Stromal cell of bone marrow (primary cell): ENCODE measurements at places on chromosomes 12 and 14.

DNA sequence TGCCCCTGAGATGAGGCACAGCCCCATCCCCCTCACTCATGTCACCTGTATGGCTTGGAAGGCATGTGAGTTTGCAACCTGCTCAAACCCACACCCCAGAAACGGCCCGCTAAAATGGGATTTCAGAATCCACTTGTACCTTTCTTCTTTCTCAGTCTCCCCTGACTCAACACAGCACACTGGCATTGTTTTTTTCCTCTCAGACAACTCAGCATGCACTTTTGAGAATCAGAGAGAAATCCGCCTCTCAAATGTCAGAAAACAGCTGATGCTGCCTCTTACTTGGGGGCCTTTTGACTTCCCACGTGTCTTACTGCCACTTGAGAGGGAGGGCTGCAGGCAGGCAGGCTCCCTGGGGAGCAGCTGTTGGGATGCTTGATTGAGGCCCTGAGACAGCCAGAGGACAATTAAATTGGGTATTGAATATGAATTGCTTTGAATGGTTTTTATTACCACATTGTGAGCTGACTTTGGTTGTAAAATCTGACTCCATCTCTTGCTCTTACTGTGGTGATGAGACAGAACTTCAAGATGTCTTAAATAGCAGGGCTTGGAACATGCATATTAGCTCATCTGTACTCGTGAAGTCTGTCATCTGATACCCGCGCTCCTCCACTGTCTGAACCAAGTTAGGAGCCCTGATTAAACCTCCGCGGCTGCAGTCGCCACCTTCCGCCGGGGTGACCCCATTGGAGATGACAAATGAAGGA, 96.6 kb downstream of the APAF1 start:
- no peak for DNase-seq

DNA sequence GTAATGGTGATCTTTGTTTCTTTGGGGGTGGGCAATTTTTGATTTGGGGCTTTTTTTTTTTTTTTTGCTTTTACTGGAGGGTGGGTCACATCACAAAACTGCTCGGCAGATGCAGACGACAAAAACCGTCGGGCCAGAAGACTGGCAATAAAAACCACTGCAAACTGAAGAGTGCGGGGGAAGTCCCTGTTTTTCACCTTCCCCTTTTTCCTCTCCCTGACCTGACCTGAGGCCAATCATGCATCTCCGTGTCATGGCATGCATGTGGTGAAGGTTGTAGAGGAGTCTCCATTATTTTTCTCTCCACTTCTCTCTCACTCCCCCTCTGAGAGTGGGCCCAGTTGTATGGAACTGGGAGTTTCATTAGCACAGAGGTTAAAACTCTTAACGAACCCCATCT, 57.5 kb downstream of the AP5M1 start:
- DNase-seq = no peak

- no peak for DNase-seq
These were observed 41.7 kb upstream of the ITPR2 start for GRCh38 chr12:26874501-26875296.

DNA sequence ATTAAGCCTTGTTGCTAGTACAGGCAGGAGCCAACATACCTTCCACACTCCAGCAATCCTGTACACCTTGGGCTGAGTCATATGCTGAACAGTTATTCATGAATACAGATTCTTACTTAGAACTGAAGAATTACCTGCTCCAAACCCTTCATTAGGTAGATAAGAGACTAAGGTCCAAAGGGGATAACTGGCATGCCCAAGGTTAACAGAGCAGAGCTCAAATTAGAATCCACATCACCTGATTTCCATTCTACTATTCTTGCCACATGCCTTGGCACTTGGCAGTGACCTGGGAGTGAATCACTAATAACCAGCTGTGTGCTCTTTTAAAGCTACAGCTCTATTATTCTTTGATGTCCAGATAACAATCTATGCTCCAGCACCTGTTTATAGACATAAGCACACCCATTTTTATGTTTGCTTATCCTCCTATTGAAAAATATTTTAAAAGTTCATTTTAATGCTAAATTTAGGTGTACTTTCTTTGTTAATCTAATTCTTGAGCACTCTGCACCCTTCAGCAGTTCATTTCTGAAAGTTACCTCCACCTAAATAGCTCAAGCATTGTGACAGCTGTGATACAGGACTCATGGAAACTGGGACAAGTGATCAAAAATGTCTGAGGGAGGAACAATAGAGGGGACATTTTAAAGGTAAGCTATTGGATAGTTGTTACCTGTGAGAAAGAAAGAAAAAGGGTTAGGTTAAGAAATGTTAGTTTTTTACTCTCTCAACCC, 19.4 kb downstream of the LPCAT3 start:
- DNase-seq = no peak

DNA sequence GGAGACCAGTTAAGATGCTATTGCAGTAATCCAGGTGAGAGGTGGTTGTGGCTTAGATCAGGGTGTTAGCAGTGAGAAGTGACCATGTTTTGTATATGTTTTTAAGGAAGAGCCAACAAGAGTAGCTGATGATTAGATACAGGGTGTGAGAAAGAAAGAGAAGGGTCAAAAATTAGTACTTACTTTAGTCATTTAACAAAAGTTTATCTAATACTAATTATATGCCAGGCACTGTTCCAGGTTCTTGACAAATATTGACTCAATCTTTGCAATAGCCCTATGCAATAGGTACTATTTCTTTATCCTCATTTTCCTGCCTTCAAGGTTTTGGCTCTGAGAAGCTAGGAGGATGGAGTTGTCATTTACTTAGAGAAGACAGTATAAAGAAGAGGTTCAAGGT, 70.2 kb downstream of the SSPN start:
- DNase-seq = no peak

DNA sequence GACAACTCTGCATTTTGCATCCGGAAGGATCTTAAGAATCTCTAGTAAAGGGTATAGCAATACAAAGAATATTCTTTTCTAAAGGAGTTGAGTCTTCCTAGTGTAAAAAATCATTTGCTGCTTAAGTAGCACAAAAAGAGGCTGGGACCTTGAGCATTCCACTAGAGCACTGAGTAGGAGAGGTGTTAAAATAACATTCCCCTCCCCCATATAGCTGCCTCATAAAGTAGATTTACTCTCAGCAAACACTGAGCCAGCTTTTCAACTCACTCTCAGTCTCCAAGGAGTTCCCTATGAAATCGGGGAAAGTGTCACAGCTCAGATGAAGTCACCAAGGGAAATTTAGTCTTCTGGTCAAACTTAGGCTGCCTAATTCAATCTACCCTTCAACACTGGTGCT, 592.7 kb downstream of the ETNK1 start:
- DNase-seq = no peak

DNA sequence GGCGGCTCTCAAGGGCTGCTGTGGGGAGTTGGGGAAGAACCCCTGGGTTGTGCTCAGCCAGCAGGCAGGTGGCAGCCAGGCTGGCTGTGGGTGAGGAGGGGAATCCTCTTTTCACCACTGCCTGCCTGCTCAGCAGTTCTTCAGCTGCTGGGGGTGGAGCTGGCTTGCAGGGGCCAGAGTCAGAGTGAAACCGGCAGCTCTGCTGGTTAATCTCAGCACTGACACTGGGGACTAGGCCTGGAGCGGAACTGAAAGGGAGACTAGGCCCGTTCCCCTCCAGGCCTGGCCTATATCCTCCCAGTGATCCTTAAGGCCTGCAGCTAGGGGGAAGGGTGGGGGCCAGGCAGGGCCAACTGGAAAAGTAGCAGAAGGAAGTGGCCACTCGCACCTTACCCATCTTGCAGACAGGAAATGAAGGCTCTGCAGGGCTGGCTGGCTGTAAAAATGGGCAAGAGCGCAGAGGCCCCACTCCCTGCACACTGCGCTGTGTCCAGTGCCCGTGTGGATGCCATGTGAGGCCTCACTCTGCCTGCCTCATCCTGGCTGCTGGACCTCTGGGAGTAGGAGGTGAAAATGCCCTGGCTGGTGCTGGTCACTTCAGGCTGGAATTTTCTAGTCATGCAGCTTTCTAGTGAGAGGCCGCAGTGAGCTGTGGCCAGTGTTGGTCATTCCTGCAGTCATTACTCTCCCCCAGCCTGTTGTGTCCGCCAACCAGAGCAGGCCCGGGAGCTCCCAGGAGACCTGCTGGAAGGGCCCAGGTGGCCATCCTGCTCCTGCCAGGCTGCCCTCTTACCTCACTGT, 39.4 kb downstream of the SH2B3 start:
- DNase-seq = peak; percentile 21

GRCh38 chr12:65885716-65886115, 61.4 kb downstream of the HMGA2 start:
- no peak for DNase-seq

GRCh38 chr14:65348137-65348536, 64.4 kb upstream of the FUT8 start:
- DNase-seq = no peak

GRCh38 chr12:116818341-116818856, 62.8 kb downstream of the HRK start:
- DNase-seq = no peak

DNA sequence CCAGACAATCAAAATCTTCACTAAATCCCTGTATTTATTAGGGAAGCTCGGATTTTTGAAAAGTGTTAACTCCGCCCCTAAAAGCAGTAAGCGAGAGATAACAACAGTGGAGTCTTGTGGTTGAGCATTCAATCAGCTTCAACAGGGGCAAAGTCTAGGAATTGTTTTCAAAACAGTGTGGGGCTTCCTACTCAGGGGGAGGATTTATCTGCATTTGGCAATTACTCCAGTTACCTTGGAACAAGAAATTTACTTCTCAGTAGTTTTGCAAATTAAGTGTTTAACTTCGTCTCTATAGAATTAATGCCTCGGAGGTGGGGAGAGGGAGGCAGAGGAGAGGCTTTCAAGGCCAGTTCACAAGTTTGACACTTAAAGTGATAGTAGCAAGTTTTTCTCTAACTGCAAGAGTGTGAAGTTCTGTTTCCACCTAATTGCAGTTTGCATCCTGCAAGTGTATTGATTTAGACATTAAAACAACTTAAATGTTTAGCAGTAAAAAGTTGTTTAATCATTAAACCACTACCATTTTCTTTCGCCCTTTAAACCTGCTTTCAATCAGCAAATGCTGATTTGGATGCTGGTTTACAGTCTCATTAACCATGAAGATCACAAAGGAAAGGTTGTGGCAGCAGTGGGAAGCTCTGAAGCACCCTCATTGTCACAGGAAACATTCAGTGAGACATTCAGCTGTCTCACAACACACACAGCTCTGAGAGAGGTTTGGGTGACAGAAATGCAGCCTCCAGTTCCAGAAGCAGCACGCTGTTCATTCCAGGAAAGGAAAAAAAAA, 102.0 kb downstream of the HMGA2 start:
- no peak for DNase-seq

- DNase-seq = no peak
These were observed 181.6 kb upstream of the FOXN3 start for GRCh38 chr14:89598548-89599186.

DNA sequence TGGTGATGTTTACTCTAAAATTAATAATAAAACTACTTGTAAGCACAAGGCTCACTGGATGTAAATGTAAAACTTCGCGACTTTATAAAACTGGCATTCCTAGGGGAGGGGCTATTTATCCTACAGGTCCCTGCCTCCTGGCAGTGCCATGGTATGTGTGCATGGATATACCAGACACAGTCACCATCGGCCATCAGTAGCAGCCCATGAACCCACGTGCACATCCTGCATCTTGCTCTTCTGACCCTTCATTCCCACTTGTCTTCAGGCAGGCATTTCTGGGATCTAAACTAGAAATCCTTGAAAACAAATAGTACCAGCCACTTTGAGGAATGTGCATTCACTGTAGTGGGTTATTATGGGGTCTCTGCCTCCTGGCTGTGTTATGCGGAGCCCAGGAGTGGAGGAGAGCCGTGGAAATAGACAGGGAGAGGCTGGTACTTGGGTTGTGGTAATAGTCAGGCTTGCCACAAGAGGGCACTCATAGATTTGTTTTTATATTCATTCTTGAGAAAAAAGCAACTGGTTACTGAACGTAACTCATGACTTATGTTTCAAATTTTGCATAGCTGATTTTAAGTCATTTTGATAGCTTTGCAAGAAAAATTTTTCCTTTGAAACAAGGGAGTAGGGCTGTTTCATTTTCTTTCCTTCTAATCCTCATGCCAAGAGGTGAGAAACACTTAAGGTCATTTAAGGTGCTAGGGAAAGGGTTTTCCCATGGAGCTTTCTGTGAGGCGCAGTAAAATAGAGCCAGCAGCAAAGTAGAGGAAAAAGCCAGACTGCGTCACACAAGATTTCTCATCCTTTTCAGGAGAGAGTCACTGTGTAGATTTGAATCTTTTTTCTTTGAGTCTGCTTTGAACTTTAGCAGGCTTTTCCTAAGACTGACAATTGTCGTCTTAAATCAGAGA, 17.4 kb upstream of the GALNT16 start:
- peak; percentile 65 for DNase-seq

GRCh38 chr14:30600922-30601918, 20.9 kb upstream of the SCFD1 start:
- DNase-seq = no peak

DNA sequence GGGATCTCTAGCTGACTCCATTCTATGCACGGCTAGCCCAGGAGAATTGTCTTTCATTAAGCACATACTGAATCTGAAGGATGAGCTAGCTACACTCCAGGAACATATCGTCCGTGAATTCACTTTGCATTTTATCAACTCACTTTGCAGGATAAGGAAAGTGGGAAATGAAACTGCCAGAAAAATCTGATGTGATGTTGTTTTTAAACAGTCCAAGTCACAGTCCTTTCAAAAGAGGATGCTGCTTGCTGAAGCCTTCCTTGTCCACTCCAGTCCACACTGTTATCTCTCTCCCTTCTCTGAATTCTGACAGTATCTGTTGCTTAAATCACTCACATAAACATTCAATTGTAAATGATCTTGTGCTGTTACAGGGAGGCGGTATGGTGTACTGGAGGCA, 12.7 kb upstream of the TMCC3 start:
- no peak for DNase-seq

DNA sequence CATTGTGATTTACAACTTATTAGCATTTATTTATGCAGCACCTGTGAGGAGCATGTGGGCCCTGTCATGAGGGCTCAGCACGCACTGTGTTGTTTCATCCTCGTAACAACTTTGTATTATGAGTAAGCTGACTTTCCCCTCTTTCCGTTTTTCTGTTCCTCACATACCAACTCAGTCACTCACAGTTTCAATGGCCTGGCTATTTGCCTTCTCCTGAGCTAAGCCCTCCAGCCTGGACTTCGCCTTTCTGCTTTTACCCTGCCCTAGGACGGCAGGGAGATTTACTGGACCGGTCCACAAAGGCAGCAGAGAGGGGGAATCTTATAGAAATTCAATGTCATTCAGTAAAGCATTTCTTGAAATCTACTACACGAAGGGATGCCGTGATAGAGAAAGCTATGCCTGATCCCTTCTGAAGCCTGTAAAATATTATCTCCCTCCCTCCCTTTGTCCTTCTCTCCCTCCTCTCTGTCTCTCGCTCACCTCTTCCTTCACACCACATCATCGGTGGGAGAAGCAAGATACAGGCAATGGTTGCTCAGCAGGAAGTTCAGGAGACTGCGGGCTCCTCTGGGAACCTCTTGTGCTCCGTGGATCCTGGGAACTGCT, 219.2 kb upstream of the TBX3 start:
- peak; percentile 86 for DNase-seq

- no peak for DNase-seq
These were observed 46.6 kb upstream of the CDKN3 start for GRCh38 chr14:54350203-54350602.
